Vein endothelial cell (primary cell): ENCODE measurements at places on chromosomes 13 and 19. TPM values are rescaled to one million over a fixed set of nuclear protein-coding genes. Genes with fewer than 3 reads are reported as not detected.

ACOD1 gene
- not detected in 2 replicates for total RNA-seq

CNN1 gene
- total RNA-seq = not detected in 2 replicates

PNMA8B gene
- total RNA-seq = under 0.01 TPM in 2 replicates

ZNF8 gene
- 8.2 and 8.5 TPM in 2 replicates for total RNA-seq

ZNF433 gene
- 0.98 and 1.8 TPM in 2 replicates for total RNA-seq
